GM23338 (cell line): ENCODE measurements at places on chromosomes 3 and 15. TPM values are rescaled to one million over a fixed set of nuclear protein-coding genes. Genes with fewer than 3 reads are reported as not detected.
A peak's percentile ranks its signal among the peaks of the same experiment; 100 is the strongest.

- no peaks in the 10 kb centered on the region for H3K36me3 ChIP-seq
- peaks cover 50% of the 10 kb centered on the region for H3K4me1 ChIP-seq
- no peak overlapping the region for H3K4me3 ChIP-seq
- DNase-seq = no peak
Measured at GRCh38 chr3:30659270-30660130, 53.1 kb downstream of the TGFBR2 start.

DNA sequence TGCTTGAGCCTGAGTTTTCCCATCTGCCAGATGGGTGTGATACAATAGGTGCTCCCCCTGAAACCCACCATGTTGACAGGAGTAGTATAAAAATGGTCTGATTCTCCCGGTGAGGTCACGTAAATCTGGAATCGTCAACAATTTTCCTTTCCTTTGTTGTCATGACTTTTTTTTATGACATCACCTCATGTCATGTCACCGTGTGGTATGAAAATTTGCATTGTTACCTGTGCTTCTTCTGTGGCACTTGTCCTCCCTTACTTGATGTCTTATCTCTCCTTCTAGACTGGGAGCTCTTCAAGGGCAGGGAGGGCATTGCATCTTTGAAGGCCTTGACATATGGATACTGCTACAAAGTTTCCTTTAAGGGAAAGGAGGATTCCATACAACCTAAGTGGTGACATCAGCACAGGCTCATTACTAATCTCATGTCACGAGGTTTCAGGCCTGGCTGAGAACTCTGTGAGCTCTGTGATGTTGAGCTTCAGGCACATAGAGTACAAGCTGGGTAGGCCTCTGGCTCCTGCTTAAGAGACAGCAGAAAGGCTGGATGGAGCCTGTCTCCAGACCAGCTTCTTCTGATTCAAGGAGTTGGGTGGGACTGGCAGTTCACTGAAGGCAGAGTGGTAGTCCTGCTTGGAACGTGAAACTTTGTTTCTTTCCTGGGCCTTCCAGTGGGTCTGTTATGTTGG is 66.3 kb downstream of the LPP start:
- no peak for DNase-seq
- H3K27ac ChIP-seq = no peak overlapping the region
- peaks cover 12% of the 10 kb centered on the region; the same call in 1 of the 2 replicates for H3K4me1 ChIP-seq
- no peak overlapping the region for H3K4me3 ChIP-seq

GRCh38 chr3:196694202-196694638 is 17.8 kb downstream of the CEP19 start:
- no peaks in the 10 kb centered on the region for H3K36me3 ChIP-seq
- H3K27ac ChIP-seq = no peak overlapping the region
- no peak overlapping the region for H3K4me3 ChIP-seq
- DNase-seq = no peak
- H3K4me1 ChIP-seq = no peaks in the 10 kb centered on the region

- peak overlapping the region; percentile 77 for H3K4me3 ChIP-seq
- peaks cover 26% of the 10 kb centered on the region for H3K4me1 ChIP-seq
- no peaks in the 10 kb centered on the region for H3K36me3 ChIP-seq
- H3K27me3 ChIP-seq = no peaks in the 10 kb centered on the region
- H3K27ac ChIP-seq = no peak overlapping the region
Measured at GRCh38 chr3:135966962-135967274, 1.4 kb downstream of the PPP2R3A start.

DNA sequence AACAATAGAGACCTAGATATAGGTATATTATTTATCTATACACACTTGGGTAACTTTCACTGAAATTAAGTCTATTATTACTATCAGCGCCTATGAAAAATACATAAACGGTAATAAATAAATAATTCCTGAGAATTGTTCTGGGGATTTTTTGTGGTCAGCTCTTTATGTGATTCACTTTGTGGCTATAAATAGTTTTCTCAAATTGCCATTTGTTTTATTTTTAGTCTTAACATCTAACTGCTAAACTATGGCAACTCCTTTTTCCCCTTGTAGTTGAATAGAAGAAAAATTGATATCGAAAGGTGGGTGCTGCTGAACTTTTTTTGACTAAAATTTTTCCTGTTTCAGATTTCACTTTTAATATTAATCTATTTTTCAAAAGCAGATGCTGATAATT is 189.0 kb downstream of the VGLL3 start:
- no peak for DNase-seq
- H3K4me3 ChIP-seq = no peak overlapping the region
- H3K27me3 ChIP-seq = no peaks in the 10 kb centered on the region

DNA sequence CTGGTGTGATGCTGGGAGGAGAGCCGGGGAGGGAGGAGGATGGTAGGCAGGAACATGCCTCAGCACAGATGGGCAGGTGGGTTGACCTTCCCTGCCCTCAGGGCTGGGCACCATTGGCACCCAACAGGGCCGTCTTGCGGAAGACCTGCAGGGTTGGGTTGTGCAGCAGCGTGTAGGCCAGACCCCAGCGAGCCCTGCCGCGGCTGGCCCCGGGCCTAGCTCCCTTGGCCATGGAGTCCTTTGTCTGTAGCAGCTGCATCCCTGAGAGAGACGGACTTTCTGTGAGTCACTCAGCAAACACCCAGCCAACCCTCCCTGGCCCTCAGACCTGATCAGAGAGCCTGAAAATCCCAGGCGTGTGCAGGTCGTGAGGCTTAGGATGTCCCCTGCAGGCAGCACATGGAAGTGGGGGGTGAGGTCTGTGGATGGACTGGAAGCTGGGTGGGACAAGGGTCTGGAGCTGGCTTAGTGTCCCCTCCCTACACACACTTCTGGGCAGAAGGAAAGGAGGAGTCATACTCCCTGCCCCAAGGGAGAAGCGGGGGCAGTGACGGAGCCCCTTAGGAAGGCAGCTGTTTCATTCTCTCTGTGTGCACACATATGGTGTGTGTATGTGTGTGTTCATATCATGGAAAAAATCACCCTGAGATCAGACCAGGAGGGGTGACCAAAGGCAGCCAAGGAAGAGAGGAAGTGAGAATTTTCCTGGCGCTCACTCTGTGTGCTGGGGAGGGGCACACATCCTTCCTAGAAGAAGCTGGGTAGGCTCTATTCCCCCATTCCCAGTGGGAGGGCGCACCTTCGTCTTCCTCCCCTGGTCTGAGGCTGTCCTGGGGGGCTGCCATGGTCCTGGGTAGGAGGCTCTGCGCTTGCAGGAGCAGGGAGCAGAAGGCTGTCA is 6.7 kb downstream of the ISLR start:
- DNase-seq = no peak
- no peaks in the 10 kb centered on the region for H3K27me3 ChIP-seq
- no peaks in the 10 kb centered on the region for H3K36me3 ChIP-seq
- no peak overlapping the region for H3K27ac ChIP-seq
- no peak overlapping the region for H3K4me3 ChIP-seq

Gene MAGEL2
- 4.8 and 6.0 TPM in 2 replicates for polyA plus RNA-seq

Gene CCDC54
- not detected in 2 replicates for polyA plus RNA-seq

Gene TRIM71
- polyA plus RNA-seq = 71.2 and 71.5 TPM in 2 replicates

Gene NMB
- polyA plus RNA-seq = 17.0 and 18.1 TPM in 2 replicates
